ENCODE measurements at places on chromosomes 2 and 18.

- no peak for DNase-seq
These were observed 220.5 kb downstream of the RND3 start for GRCh38 chr2:150266931-150267330.

DNA sequence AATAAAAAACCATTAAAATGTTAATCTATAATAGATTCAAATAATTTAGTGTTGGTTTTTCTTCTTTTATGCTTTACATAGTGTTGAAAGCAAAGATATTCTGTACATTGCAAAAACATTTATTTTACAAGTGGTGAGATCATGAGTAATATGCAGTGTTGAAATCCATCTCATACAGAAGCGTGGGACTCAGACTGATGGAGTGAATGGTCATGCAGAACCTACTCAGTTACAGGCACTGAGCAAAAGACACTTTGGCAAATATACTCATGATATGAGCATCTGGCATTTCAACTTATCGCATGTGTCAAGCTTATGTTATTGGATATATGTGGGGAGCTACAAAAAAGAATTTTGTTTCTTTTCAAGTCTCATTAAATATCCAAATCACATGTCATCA is 620.2 kb upstream of the NETO1 start:
- no peak for DNase-seq

GRCh38 chr2:128347171-128347558 is 28.5 kb upstream of the HS6ST1 start:
- DNase-seq = no peak

- DNase-seq = no peak
These were observed 175.2 kb downstream of the TNS1 start for GRCh38 chr2:217827430-217828201.

DNA sequence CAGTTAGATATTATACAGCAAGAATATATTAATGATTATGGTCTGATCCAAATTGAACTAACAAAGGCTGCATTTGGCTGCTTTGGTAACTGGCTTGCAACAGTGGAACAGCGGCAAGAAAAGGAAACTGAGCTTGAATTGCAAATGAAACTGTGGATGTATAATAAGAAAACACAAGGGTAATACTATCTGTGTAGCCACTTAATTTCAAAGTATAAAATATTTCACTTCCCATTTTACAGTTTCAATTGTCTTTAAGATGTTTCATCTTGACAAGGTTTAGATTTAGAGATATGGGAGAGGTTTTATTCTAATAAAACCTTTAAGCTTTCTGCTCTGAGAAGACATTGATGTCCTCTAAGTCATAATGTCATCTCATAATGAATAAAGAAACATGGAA is 23.8 kb downstream of the WDR75 start:
- DNase-seq = no peak

DNA sequence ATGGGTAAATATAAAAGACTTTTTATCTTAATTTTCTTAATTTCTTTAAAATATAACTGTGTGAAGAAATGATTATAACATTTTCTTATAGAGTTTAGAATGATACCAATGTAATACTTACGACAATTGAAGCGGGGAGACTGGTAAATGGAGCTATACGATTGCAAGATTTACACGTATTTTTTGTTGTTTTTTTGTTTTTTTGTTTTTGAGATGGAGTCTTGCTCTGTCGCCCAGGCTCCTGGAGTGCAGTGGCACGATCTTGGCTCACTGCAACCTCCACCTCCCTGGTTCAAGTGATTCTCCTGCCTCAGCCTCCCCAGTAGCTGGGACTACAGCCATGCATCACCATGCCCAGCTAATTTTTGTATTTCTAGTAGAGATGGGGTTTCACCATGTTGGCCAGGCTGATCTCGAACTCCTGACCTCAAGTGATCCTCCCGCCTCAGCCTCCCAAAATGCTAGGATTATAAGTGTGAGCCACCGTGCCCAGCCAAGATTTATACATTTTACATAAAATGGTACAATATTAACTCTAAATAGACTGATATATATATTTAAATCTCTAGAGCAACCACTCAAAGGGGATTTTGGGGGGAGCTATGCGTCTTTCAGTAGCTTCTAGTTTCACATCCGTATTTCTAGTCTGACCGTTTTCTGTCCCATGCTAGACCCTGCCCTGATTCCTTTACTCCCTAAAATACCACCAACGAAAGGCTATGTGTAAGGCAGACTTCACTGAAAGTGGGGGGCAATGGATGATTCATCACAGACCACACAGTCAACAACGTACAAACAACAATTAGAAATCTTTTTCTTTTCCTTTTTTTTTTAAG is 28.2 kb upstream of the ATG16L1 start:
- DNase-seq = no peak

- no peak for DNase-seq
These were observed 313.2 kb downstream of the RND3 start for GRCh38 chr2:150174056-150174805.

DNA sequence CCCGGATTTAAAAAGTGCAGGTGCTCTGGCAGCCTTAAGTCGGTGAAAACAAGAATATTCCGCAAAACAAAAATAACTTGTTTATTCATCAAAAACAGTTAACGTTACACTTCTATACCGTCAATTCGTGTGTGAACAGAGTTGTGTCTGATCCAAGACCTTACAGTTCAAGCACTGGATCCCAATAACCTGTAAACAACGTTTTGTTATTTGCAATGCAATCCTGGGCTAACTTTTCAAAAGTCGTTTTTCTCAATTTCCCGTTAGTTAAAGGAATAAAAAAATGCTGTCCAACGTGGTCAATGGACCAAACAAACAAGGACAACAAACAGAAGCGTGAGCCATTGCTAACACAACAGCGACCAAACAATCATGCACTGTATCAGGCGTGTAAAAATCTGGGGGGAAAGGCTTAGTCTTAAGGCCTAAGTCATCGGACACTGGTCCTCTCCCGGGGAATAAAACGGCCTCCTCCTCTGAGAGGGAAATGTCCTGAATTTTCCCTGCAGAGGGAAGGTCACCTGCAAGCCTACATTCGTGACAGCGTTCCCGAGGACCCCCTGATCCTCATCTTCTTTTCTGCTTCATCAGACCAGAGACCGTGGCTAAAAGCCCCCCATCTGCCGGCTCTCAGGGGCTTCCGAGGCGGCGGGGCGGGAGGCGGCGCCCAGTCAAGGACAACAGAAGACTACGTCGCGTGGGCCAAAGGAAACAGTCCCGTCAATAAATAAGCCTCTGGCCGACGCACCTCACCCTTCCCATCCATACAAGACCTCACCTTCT is 490 bp downstream of the NDUFS1 start:
- no peak for DNase-seq

- DNase-seq = no peak
These were observed 50.8 kb downstream of the PROC start for GRCh38 chr2:127469051-127469450.

- no peak for DNase-seq
These were observed 22.2 kb upstream of the IL1RL1 start for GRCh38 chr2:102289129-102289528.

- DNase-seq = no peak
These were observed 43.4 kb upstream of the SMAD7 start for GRCh38 chr18:48994044-48994651.
